ENCODE measurements at places on chromosomes 1 and 21. TPM values are rescaled to one million over a fixed set of nuclear protein-coding genes. Genes with fewer than 3 reads are reported as not detected.

PROK1 gene
- total RNA-seq: 0.95 TPM

DNA sequence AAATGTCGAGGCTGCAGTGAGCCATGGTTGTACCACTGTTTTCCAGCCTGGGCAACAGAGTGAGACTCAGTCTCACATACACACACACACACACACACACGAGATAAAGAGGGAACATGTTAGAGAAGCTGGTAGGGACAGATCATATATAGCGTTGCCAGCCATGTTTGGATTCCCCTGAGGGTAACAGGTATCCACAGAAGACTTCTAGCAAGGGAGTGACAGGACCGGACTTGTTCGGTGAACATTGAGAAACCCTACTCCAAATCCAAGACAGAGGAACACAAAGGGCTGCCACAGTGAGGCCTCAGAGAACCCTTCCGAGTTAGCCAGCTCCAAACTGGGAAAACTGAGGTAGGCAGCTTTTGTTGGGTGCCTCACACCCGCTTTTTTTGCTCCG lies 3.7 kb upstream of the SARS1 start:
- H3K4me3 ChIP-seq: no peak overlapping the region
- no peak overlapping the region for H3K27ac ChIP-seq

LAPTM5 gene
- not detected for total RNA-seq

DNA sequence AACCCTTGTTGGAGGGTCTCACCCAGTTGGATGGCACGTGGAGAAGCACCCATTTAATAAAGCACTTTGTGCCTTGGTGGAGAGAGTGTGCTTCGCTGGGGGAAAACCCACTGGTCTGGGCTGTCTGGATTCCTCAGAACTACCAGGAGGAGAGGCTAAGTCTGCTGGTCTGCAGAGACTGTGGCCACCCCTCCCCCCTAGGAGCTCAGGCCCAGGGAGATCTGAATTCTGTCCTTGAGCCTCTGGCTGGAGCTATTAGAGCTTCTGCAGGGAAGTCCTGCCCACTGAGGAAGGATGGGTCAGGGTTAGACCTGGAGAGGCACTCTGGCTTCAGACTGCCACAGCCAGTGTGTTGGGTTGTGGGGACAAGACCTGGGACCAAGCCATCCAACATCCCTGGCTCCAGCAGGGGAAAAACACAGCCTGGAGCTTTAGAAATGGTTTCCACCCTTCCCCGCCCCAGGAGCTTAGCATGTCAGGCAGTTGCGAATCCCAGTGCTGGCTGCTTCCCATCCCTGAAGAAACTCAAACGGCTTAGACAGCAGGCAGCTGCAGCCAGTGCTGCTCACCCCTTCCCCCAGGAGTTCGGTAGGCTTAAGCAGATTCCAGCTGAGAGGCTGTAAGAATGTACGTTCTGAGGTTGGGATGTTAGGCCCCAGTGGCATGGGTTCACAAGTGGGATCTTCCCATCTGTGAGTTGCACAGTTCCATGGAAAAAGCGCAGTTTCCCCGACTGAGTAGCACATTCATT lies 288.3 kb downstream of the TGFB2 start:
- peaks cover 9% of the 10 kb centered on the region for H3K36me3 ChIP-seq
- H3K27ac ChIP-seq: no peak overlapping the region
- no peak overlapping the region for H3K4me3 ChIP-seq
- no peak for DNase-seq
- no peaks in the 10 kb centered on the region for H3K4me1 ChIP-seq

FLAD1 gene
- total RNA-seq: 46.8 TPM

GRIK1 gene
- total RNA-seq: 5.4 TPM

DNA sequence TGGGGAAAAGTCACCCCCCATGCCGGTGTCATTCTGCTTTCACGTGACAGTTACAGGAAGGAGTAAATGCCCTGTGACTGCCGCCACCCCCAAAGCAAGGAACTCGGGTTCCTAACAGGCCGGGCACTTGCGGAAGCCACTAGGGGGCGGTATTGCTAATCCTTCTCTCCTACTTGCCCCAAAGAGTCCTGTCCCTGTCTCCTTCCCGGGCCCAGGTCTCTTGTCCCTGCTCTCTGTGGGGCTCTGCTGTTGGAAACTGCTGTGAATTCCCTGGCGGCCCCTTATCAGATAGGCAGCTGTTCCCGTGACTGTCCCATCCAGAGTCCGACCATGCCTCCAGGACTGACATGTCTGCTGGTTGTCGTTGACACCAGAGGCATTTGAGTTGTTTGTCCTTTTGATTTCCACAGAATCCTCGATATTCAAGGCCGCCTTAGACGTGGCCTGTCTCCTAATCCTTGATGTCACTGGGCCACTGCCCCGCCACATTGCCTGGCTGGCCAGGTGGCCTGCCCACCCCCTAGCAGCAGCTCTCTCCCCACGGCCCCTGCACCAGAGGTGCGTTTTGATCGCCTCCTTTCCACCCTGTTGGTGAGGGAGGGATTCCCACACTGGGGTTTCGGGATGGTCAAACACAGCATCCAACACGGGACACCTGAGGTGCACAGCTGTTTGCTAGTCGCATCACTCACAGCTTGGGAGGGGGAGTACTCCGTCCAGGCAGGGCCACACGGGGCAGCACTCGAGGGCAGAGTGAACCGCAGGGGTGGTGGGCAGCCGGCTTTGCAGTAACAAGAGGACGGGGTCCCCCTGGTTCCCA lies 37.3 kb downstream of the CHAF1B start:
- no peak overlapping the region for H3K27ac ChIP-seq
- H3K4me1 ChIP-seq: no peaks in the 10 kb centered on the region
- no peak for DNase-seq
- no peak overlapping the region for H3K4me3 ChIP-seq
- no peaks in the 10 kb centered on the region for H3K27me3 ChIP-seq

GRCh38 chr1:183694066-183694465 lies 41.0 kb upstream of the APOBEC4 start:
- DNase-seq: no peak
- H3K27me3 ChIP-seq: no peaks in the 10 kb centered on the region
- peaks cover 61% of the 10 kb centered on the region for H3K4me1 ChIP-seq
- H3K36me3 ChIP-seq: no peaks in the 10 kb centered on the region

HSD3B2 gene
- total RNA-seq: 0.32 TPM

CELA2B gene
- not detected for total RNA-seq

NOS1AP gene
- 4.4 TPM for total RNA-seq

All from mesothelial cell of epicardium (in vitro differentiated cells).